ENCODE measurements at places on chromosomes 11 and 22.

DNA sequence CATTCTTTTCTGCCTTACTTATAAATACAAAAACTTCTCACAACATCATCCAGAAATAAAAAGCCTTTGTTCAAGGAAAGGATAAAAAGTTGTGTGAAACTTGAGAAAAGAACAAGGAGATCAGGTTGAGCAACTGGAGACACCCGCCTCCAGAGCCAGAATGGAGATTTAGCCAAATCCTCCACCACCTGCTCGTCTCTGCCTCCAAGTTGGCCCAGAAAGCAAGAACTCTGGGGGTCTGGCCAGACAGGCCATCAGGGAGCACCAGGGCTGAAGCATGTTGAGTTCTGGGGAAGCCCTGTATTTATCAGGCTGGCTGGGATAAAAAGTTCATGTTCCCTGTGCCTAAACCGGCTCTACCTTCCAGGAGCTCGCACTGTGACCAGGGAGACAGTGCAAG, 14.9 kb downstream of the SMCO4 start:
- no peak for DNase-seq

DNA sequence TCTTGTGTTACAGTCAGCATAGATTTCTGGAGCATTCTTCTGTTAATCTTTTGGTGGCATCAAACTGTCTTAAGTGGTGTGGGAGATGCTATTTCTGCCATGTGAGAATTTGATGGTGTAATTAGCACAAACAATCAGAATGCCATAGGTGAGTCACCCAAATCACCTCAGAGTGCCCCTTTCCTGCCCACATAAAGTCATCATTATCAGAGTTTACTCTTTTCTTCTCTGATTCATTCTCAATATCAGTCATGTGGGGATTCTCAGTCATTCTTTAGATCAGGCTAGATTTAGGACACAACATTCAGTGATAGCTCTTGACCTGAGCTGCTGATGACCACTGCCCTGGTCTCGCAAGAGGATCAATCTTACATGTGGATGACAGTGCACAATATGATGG, 23.7 kb upstream of the MS4A6A start:
- DNase-seq = no peak

GRCh38 chr11:6646918-6647679, 8.5 kb downstream of the DCHS1 start:
- DNase-seq = no peak

- DNase-seq = no peak
These were observed 72.1 kb upstream of the CD44 start for GRCh38 chr11:35066783-35067423.

Data from HS-5 (cell line).